Cardiac septum (tissue), 1 donor: ENCODE measurements at places on chromosomes 11 and 22.

DNA sequence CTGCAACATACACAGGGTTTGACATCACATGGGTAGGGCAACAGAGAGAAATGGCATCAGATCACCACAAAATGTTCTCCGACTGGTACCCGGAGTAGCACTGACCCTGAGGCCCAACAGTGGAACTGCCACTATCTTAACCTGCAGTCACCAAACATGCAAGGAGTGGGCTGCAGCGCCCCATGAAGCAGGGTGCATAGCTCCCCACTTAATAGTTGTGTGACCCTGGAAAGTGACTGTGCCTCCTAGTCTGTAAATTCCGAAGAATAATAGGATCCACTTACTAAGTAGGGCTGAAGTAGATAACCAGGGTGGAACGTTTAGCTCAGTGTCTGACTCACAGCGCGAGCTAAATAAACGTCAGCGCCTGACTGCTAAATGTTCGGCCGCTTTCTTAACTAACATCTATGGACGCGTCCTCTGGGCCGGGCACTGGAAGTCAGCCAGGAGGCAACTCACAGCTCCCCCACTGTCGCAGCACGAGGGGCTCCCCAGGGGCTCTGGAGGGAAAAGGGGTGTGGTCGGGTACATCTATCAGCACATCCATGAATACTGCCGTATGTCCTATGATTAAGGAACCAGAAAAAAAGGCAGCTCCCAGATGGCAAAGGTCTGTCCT, 777 bp downstream of the LTO1 start:
- DNase-seq, result no peak

DNA sequence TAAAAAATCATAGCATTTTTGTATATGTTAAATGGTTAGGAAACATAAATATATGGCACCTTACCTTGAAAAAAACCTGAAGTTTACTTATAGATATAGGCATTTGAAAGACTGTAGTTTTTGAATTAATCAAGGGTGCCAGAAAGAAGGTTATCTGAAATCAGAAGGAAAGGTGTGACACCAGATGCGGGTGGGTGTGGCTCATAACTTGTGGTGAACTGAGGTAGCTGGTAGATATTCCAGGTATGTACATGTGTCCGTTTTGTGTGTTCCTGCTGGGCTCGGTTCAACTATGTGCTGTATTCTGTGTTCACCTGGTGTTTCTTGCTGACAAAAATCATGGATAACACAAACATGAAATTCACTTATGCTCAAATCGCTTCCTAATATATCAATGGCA, 35.6 kb downstream of the STK33 start:
- DNase-seq, result no peak

DNA sequence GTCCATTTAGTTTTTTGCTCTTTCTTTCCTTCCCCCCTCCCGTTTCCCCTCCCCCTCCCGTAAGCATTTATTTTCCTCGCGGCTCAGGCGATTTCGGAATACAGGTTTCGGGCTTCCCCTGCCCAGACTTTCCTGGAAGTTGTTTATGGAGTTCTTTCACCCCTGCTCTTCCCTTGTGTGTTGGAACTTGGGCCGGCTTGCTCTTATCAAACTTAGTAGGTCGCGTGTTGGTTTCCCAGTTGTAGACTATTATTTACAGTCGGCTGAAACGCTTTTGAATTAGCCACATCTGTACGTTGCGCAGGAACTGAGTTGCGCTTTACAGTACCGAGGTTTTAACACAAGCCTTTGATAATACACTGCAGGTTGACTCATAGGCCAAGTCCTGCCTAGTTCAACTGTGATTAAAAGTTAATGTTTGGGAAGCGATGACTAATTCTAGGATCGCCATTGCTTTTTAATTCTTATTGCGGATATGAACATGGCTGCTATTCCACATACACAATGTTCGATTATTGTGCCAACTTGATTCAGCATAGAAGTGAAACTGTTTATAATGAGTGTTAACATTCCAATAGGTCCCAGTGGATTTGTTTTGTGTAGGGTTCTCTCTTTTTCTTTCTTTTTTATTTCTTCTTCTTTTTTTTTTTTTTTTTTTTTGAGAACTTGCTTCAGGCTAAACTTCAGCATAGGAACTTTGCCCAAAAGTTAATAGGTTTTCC, 1.7 kb downstream of the YAP1 start:
- DNase-seq, result no peak

DNA sequence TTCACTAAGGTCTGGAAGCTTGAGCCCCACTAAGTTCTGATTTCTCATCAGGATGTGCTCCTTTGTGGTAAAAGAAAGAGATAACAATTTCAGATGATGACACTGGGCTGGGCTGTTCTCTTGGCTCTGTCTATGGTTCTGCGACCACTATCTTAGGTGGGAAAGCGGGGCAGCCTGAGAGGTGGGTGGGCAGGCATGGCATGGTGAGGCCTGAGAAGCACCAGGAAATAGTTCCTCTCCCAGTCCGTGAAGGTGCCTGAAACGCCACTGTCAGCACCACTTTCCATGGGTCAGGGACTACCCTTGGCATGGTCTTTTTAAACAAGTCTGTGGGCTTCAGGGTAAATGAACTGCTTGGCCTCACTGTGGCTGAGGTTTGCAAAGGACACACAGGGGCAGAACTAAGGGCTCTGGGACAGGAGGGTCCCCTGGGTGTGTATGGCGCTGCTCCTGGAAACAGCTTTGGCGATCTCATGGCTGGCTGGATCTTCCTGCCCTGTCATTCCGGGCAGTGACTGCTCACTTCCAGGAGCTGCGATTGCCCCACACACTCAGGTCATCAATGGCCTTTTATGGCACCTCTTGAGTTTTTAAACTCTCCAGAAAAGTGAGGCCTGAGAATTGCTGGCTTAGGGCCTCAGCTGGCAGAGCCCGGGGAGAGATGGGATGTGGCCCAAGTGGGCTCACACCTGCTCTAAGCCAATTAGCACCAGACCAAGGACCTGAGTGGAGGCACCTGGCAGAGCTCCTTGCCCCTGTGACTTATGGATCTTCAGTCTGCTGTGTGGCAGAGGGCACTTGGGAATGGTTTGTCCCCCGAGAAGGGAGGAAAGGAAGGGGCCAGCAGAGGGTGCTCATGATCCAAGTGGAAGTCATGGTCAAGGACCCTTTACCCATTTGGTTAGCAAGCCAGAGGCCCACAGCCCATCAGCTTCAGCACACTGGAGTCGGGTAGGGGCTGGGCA, 55.6 kb upstream of the LYVE1 start:
- DNase-seq, result no peak
